Stimulated activated CD8-positive, alpha-beta memory T cell treated with anti-CD3 and anti-CD28 coated beads, Interleukin-15, amount 100 ng/mL, for 4 hours (primary cell): ENCODE measurements at places on chromosomes 2 and 18.

- DNase-seq: no peak
Observed at GRCh38 chr2:205733648-205734047, 51.3 kb downstream of the NRP2 start.

DNA sequence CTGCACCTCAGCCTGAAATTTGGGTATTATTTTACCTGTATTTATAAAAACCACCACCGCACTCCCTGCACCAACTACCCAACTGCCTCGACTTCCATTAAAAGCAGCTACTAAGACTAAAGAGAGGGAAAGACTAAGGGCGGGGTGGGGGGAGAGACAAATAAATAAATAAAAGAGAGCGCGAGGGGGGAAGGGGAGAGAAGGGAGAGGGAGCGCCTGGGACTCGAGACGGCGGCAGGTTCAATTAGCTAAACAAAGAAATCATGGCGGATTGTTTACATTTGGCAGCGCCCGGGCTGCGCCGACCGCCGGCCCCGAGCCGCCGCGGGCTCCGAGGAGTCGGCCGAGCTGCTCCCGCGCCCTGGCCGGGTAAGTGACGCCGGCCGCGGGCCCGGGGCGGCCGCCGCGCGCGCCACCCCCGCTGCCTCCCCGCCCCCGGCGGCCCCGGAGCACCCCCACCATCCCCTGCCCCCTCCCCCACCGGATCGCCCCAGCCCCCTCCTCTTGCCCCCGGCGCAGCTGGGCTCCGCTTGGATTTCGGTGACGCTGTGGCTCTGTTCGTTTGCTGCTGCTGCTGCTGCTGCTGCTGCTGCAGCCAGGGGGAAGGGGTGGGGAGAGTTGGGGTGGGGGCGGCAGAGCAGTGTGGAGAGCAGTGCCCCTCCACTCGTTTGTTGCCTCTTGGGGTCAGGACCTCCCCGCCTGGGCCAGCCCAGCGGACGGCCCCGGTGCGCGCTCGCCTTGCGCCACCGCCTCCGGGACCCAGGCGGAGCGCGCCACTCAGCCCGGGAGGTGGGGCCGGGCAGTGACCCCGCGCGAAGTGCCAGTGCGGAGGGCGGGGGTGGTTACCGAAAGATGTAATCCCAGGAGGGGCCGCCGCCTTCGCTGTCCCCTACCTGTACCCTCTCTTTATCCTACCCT is 187.2 kb upstream of the FANCL start:
- DNase-seq: no peak

DNA sequence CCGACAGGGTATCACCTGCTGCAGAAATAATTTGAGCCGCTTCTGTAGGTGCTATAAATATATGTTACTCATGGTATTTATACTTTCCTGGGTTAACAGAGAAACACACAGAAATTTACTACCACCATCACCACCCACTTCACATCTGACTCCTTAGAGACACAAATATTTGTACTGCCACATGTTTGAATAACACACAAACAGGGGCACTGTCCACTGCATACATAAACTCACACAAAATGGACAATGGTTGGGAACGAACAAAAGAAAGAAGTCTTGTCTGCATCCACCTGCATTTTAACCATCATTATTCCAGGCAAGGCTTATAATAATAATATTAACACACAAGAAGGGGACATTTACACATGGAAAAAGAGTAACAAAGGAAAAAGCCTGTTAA is 24.0 kb downstream of the IMMT start:
- no peak for DNase-seq

GRCh38 chr18:22765896-22766295 is 167.2 kb upstream of the RBBP8 start:
- no peak for DNase-seq
